ENCODE measurements at places on chromosomes 2 and 18. TPM values are rescaled to one million over a fixed set of nuclear protein-coding genes. Genes with fewer than 3 reads are reported as not detected.

Gene KCNIP3
- total RNA-seq = 4.0 TPM

Gene PAIP2B
- total RNA-seq = 18.1 TPM

Gene SERPINB11
- total RNA-seq = not detected

- H3K27ac ChIP-seq = no peak overlapping the region
- no peak overlapping the region for H3K4me3 ChIP-seq
- DNase-seq = no peak
- no peaks in the 10 kb centered on the region for H3K27me3 ChIP-seq
- no peaks in the 10 kb centered on the region for H3K36me3 ChIP-seq
- H3K4me1 ChIP-seq = no peaks in the 10 kb centered on the region
Observed at GRCh38 chr2:128490321-128490720, 171.7 kb upstream of the HS6ST1 start.

Gene MALL
- total RNA-seq = 27.4 TPM

GRCh38 chr2:216066230-216066629 is 15.4 kb downstream of the PECR start:
- peaks cover 16% of the 10 kb centered on the region for H3K36me3 ChIP-seq
- no peak for DNase-seq
- H3K27me3 ChIP-seq = no peaks in the 10 kb centered on the region
- no peak overlapping the region for H3K27ac ChIP-seq
- no peaks in the 10 kb centered on the region for H3K4me1 ChIP-seq
- H3K4me3 ChIP-seq = no peak overlapping the region

GRCh38 chr2:29844713-29845326 is 76.6 kb downstream of the ALK start:
- H3K27ac ChIP-seq = no peak overlapping the region
- H3K36me3 ChIP-seq = no peaks in the 10 kb centered on the region
- no peak for DNase-seq
- no peaks in the 10 kb centered on the region for H3K4me1 ChIP-seq

Gene CCDC178
- total RNA-seq = not detected

Gene REG3G
- total RNA-seq = not detected

GRCh38 chr2:167430447-167430846 is 542.2 kb downstream of the XIRP2 start:
- no peaks in the 10 kb centered on the region for H3K27me3 ChIP-seq
- H3K4me1 ChIP-seq = no peaks in the 10 kb centered on the region
- H3K27ac ChIP-seq = no peak overlapping the region
- DNase-seq = no peak

Gene CXCR4
- total RNA-seq = 11.9 TPM
